CD8-positive, alpha-beta T cell (primary cell): ENCODE measurements at places on chromosomes 2 and 18. TPM values are rescaled to one million over a fixed set of nuclear protein-coding genes. Genes with fewer than 3 reads are reported as not detected.

- DNase-seq, result no peak
Observed at GRCh38 chr2:8219096-8219495, 462.8 kb upstream of the ID2 start.

GRCh38 chr2:40097691-40098385 lies 318.8 kb upstream of the THUMPD2 start:
- DNase-seq, result no peak

DNA sequence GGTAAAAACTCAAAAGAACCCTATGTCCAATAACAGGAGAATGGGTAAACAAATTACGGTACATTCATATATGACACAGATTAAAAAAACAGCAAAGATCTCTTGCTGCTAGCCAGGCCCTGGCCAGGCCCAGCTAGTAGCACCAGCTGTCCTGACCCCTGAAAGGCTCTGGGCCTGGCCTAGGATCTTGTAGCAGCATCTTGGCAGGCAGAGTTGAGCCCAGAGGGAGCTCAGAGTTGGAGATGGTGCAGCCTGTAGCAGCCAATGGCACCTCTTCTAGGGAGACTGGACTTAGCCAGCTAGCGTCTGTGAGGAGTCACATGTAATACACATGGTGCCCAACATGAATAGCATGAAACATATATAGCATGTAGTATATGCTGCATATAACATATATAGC lies 69.1 kb downstream of the HS6ST1 start:
- no peak for DNase-seq

DNA sequence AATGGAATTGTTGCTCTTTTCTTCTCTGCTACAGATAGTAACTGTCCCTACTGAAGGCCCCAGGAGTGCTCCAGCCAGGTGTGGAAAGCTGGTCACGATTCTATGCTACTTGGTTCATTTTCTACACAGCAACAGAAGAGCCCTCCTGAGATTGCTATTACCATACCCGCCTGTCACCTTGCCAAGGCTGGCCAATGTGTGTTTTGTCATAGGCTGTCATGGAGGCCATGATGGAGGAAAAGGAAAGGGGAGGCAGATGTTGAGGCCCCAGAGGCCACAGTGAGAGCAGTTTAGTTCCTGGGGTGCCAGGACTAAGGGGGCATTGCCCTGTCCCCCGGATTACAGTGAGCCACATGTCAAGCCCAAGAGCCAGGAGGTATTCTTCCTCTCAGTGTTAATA lies 952 bp downstream of the ELMOD3 start:
- DNase-seq, result no peak

- no peak for DNase-seq
Observed at GRCh38 chr2:177622521-177622920, 229.9 kb downstream of the AGPS start.

GRCh38 chr2:222707689-222708273 lies 36.3 kb downstream of the MOGAT1 start:
- no peak for DNase-seq

GRCh38 chr2:54546923-54547720 lies 91.0 kb downstream of the SPTBN1 start:
- DNase-seq, result no peak

DNA sequence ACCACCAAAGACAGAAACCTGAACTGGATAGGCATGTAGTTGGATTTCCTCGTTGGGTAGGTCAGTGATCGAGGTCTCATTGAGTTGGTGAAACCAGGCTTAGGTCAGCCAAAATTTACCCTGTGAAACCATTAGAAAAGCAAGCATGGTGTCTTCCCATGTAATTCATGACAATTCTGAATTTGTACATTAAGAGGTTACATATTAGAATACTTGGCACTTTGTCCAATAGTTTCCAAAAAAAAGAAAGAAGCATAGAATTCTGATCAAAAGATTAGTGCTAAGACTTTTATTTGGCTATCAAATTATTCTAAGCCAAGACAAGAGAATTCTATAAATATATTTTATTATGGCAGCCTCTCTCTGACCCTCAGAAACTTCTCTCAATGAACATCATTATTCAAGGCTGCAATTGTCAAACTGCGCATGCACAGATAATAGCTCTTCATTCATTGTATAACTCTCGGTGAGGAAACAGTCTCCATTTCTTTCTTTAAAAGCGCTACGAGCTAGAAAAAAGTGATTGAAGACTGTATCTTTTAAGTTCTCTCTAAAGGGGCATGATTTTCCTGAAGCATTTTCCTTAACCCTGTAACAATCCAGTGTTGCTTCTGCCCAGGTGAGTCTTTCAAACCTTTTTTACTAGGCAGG lies 79.1 kb upstream of the MYCN start:
- no peak for DNase-seq

DNA sequence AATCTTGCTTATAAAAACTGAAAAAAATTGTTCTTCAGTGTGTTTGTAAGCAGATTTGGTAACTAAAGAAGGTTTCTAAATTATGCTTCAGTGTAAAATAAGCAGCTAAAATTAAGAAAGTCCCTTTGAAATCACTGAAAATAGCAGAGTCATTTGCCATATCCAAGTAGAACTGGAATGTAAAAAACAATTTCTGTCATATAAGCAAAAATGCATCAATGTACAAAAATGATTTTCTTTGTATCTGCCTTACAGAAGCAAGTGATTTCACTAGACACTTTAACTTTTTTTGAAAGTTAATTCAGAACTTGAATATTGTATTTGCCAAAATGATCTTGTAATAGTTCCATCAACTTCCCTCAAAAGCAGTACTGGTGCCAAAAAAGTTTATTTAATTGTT lies 121.7 kb upstream of the CD226 start:
- no peak for DNase-seq

Gene OTX1
- not detected for total RNA-seq

Gene GALNT13
- 0.14 TPM for total RNA-seq

Gene TXNL4A
- total RNA-seq, result 69.0 TPM

Gene DPP4
- 15.4 TPM for total RNA-seq

Gene CYP26B1
- not detected for total RNA-seq

Gene NCOA1
- total RNA-seq, result 33.5 TPM
